ENCODE measurements at places on chromosomes 6 and 20.

GRCh38 chr20:56733967-56734366 lies 104.9 kb downstream of the TFAP2C start:
- DNase-seq = no peak

DNA sequence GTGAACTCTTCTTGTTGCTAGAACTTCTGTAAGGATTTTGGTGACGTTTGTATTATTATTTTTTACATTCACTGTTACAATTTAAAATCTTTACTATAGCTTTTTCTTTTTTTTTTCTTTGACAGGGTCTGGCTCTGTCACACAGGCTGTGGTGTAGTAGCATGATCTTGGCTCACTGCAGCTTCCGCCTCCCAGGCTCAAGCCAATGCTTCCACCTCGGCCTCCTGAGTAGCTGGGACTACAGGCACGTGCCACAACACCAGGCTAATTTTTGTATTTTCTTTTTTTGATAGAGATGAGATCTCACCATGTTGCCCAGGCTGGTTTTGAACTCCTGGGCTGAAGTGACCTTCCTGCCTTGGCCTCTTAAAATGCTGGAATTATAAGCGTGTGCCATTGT lies 21.2 kb downstream of the HECA start:
- no peak for DNase-seq

DNA sequence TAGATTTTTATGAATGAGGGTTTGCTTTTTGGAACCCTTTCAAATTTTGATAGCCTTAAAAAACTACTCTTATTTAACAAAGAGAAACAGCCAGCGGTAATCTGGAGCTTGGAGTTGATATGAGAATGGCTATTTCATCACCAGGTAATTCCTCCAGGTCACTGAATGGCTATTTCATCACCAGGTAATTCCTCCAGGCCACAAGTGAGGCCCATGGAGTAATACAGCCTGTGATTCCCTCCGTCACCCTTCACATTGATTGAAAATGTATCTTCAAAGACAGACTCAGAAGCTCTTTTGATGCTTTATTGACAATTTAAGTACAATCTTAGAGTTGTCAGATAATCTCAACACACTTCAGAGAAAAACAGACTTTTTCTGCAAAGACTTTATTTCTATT lies 73.3 kb upstream of the AGPAT4 start:
- DNase-seq = no peak

GRCh38 chr6:4606821-4607704 lies 169.1 kb upstream of the CDYL start:
- no peak for DNase-seq

DNA sequence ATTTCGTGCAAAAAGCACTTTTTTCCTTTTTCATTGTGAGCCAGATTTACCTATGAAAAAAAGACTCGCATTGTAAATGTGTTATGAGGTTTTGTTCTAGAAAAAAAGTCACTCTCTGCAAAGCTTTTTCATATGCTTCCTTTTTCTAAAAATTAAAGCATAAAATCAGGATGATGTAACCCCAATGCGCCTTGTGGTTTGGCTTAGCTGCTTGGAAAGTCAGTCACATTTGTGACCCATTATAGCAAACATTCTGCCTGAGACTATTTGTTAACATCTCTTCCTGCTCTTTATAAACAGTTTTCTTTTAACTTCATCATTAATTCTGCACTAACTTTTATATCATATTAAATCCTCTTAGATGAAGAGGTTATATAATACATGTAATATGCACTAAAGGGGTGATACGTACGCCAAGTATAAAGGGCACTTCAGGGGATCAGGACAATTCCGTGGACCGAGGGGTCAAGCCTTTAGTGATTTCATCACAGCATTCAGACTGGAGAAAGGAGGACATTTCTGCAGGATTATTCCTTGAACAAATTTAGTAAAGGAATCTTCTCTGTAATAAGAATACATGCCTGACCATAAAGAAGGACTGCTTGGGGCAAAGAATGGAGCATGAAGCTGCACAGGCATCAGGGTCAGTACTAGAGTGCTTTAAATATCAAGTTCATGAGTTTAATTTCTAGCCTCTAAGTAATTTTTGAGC lies 48.1 kb upstream of the SMLR1 start:
- DNase-seq = no peak

DNA sequence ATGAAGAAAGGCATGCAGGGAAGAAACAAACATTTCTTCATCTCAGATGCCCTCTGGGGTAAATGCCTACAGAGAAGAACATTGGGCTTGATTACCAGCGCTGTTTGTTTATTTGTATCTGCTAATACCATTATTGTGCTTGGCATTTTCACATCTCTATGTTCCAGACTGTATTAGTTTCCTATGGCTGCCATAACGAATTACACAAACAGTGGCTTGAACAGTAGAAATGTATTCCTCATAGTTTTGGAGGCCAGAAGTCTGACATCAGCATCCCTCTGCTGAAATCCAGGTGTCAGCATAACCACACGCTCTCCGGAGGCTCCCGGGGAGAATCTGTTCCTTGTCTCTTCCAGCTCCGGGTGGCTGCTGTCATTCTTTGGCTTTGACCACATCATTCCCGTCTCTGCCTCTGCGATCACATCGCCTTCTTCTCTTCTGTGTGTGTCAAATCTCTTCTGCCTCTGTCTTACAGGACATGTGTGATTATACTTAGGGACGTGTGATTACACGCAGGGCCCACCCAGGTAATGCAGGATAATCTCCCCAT lies 241.6 kb upstream of the SUPT3H start:
- no peak for DNase-seq

- DNase-seq = no peak
Observed at GRCh38 chr6:104788400-104788799, 71.3 kb downstream of the HACE1 start.

- DNase-seq = no peak
Observed at GRCh38 chr6:145801021-145801420, 13.6 kb downstream of the FBXO30 start.

DNA sequence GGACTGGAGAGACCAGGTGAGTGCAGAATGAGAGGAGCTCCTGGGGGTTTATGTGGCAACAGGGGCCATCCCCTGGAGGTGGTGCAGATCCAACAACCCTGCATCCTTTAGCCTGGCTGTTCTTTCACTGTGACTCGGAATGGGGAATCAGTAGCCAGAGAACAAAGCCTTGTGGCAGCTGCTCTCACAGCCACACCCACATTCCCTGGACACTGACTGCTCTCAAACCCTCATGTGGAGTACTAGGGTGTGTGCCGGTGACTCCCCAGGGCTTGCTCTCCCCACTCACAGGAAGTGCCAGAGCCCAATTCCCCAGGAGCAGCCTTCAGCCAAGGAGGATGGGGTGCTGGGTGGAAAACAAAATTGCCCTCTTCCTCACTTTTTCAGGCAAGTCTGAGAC lies 30.2 kb upstream of the GGTLC1 start:
- no peak for DNase-seq

GRCh38 chr6:156840606-156841005 lies 63.4 kb downstream of the ARID1B start:
- DNase-seq = no peak

DNA sequence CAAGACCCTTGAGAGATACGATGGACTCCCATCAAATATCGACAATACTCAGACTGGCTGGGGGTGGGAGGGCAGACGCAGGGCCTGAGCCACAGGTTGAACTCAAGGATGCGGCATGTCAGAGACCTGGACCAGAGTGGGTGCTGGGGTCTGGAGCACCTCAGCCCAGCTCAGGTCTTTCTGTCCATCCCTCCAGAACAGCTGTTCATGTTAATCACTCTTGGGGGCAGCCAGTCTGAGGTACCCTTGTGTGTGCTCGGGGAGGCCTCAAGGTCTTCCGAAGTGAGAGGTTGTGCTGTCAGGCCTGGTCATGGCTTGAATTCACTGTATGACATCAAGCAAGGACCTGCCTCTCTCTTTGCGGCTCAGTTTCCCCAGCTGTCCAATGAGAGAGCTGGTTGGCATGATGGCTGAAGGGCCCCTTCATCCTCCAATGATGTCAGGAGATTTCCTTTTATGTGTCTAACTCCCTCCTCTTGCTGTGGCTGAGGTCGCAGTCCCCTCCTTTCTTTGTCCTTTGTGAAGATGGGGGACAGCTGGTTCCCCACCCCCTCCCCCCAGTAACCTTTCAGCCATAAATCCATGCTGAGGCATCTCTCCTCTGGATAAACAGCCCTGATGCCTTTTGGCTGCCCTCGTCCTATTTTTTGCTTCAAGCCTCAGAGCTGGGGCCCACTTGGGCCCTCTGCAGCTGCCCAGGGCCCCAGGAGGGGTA lies 15.3 kb downstream of the MYH7B start:
- DNase-seq = no peak

DNA sequence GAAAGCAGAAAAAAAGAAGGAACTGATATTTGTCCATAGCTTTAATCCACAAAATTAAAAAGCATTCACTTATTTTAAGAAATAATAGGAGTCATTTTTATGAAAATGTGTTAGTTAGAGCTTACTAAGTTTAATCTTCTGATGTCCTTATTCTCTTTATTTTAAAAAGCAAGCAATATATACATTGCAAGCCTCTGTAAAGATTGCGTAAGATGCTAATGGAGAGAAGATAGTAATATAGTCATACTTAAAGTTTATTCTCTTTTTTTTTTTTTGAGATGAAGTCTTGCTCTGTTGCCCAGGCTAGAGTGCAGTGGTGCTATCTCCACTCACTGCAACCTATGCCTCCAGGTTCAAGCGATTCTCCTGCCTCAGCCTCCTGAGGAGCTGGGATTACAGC lies 39.7 kb downstream of the AIG1 start:
- DNase-seq = no peak

- DNase-seq = no peak
Observed at GRCh38 chr20:16533502-16533901, 39.7 kb downstream of the KIF16B start.

- DNase-seq = no peak
Observed at GRCh38 chr6:145898376-145898775, 65.8 kb downstream of the SHPRH start.

DNA sequence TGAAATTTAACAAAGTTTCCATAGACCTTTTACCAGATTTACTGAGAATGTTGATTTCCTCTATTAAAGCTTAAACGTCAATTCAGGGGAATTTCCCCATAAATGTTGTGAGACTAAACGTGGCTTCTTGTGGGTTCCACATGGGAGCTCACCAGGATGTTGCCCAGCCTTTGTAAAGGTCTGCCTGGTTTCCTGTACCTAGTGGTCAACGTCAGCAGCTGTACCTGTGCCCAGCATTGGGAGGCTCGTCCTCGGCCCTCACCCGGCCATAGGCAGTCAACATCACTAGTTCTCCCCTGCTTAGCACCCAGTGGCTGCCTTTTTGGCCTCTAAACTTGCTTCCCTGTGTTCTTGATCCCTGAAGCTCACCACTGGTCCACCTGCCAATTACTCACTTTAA lies 22.1 kb upstream of the CD83 start:
- DNase-seq = no peak

DNA sequence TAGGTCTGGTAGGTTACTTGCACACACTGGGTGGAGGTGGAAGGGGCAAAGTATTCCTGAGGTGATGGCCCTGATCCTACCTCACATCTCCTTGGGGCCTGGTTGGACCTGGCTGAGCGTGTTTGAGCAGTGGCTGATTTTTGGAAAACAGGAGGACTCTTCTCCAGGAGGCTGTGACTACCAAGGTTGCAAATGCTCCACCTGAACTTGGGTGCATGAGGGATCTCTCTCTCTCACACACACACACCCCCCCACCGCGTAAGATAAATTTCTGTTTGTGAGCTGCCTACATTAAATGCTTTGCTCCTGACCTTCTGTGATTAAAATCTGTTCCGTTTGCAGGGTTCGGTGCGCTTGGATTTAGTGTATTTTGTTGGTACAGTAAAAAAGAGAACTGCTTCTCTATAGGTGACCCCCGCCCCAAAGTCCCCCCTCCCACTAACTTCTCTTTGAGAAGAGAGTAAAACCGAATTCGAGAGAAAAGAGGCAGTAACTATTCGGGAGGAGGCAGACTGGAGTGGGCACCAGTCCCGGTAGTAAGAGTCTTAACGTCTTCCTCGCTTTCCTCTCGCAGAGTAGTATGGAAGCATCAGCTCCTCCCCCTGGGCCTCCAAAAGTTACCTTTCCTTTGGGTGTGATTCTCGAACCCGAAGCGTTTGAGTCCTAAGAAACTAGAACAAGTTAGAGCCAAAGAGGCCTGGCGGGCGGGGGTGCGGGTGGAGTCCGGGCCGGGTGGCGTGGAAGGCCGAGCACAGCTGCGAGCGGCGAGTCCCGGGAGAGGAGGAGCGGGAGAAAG lies 585 bp upstream of the DSE start:
- DNase-seq = no peak

DNA sequence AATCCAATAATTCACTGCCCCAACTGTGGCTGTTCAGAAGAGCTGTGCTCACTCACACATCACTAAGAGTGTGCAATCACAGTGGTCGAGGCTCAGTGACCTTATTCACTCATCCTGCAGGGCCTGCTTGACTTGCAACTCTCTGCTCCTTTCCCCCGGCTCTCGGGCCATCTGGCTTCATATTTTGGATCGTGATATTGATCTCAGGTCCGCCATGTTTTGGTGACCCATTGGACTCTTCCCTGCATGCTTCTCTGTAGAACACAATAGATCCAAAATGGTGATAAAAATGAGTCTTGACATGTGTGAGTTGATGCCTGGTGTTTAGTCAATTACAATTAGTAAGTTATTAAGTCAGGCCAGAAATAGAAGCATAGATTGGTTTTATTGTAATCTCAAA lies 313.9 kb upstream of the SOX4 start:
- no peak for DNase-seq

- no peak for DNase-seq
Observed at GRCh38 chr6:8429821-8430220, 5.5 kb downstream of the SLC35B3 start.

DNA sequence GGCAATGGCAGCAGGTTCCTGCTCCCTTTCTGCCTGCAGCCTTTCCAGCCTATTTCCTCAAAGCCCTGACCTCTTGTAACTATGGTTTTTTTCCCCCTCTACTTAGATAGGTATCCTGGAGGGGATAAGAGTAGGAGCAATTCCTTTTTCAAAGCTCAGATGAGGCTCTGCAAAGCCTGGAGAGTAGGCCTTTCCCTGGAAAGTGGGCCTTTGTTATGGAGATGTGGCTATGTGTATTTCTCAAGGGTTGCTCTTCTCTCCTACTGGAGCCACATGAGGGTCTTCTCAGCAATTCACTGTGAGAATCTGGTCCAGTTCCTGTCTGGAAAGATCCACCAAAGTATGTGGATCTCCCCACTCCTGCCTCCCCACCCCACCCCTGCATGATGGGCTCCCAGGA lies 96.0 kb downstream of the DTD1 start:
- DNase-seq = no peak

DNA sequence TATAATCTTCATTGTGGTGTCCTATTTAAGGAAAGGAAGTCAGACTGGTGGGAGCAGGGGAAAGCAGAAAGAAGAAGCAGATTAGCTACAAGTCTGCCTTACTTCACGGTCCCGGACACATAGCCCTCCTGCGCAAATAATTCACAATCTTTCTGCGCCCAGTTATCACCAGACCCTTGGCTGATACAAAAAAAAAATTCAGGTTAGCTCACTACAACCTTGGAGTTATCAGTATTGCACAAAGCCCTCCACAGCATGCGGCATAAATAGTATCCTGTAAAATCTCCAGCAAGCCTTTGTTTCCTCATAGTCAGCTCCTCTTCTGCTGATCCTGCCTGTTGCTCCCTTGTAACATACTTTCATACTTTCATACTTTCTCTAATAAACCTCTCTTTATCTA lies 148.6 kb upstream of the FUT9 start:
- DNase-seq = no peak
